ENCODE measurements at places on chromosomes 7 and 10.
A peak's percentile ranks its signal among the peaks of the same experiment; 100 is the strongest.

DNA sequence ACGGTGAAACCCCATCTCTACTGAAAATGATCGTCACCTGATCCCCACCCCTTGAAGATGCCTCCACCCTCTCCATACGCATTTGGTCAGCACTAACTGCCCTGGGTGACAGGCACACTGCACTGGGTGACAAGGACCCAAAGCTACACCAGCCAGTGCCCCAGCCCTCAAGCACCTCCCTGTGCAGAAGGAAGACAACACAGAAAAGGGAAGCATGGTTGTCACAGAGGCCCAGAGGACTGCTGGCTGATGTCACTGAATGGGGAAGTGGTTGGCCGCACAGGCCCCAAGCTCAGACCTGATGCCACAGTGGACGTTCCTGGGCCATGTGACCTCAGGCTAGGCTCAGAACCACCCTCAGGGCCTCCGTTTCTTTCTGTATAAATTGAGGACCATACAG, 4.2 kb upstream of the PILRA start:
- no peak for DNase-seq

DNA sequence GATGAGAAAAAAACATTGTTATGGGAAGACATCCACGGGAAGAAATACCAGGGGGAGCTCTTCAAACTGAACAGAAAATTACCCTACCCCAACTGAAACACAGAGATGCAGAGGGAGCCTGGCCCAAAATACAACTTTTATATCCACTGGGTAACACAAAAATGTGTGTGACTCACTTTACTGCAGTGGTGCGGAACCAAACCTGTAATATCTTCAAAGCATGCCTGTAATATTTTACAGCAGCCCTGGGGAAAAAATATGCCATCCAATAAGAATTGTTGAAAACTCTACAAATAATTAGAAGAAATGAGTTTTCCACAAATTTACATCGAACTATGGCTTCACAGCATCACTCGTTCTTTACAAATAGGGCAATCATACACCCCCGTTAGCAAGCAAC, 49.8 kb upstream of the SRRM3 start:
- no peak for DNase-seq

GRCh38 chr10:102072673-102073527, 7.8 kb downstream of the HPS6 start:
- DNase-seq = no peak

- no peak for DNase-seq
Measured at GRCh38 chr10:122303271-122304053, 32.4 kb downstream of the BTBD16 start.

DNA sequence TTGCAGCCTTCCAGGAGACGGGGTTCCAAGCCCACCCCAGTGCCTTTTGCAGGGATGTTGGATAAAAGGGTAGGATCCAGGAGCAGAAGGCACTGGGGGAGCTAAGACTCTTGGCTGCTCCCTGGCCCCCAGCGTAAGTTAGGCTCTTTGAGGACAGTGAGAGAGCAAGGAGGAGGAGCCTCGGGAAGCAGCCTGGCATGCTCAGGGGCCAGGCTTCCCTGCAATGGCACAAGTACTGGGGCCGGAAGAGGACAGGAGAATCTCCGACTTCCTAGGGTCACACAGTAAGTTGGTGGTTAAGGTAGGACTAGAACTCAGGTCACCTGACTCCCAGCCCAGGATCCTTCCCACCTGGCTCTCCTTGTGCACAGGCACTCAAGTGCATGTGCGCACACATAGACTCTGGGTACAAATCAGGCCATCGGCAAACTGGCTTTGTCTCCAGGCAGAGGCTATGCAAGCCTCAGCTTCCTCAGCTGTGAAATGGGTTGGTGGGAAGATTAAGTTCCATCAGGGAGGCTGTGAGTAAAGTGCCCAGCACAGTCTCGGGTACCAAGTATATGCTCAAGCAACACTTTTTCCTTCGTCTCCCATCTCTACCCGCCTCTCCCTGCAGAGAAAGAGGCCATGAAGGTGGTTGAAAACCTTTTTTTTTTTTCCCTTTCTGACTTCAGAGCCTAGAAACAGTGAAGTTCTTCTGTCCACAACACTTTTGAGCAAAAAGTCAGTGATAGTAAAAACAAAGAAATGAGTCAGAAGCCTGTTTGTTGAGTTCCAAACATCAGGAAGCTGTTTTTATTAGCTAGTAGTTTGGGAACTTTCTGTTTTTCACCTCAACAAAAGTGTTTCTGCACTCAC, 79.1 kb downstream of the NEURL1 start:
- DNase-seq = no peak

- DNase-seq = no peak
Measured at GRCh38 chr10:82661701-82662100, 786.7 kb downstream of the NRG3 start.

GRCh38 chr7:17716816-17717215, 223.5 kb downstream of the SNX13 start:
- DNase-seq = no peak

GRCh38 chr7:164882-165660, 27.3 kb upstream of the FAM20C start:
- DNase-seq = no peak

- DNase-seq = no peak
Measured at GRCh38 chr7:101457001-101457750, 94.5 kb downstream of the COL26A1 start.

GRCh38 chr7:36600314-36600682, 124.0 kb downstream of the AOAH start:
- DNase-seq = no peak

DNA sequence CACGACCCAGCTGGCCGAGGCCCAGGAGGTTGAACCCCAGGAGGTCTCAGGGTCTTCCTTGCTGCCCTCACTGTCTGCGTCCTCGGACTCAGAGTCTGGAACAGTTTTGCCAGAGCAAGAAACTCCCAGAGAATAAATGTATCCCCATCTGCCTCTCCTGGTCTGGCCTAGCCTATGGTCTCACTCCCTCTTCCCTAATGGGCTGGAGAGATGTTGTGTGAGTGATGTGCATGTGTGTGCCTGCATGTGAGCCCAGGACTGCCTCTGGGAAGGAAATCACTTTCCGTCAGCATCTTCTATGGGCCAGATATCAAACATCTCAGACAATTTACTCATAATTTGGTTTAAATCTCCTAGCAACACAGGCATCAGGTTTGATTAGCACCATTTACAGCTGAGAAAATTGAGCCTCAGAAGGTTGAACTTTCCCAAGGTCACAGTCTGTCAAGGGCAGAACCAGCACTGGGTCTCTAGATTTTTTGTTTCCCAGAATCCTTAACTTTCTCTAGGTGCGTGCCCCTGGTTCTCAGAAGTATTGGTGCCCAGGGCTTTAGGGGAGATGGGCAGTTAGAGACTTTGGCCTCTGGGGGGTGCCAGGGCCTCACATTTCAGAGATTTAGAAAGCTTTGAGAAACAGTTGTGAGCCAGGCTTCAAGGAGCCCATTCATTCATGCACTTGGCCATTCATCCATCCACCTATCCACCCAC, 4.9 kb downstream of the TMEM270 start:
- no peak for DNase-seq

GRCh38 chr7:24608504-24608903, 35.3 kb downstream of the PALS2 start:
- DNase-seq = no peak

DNA sequence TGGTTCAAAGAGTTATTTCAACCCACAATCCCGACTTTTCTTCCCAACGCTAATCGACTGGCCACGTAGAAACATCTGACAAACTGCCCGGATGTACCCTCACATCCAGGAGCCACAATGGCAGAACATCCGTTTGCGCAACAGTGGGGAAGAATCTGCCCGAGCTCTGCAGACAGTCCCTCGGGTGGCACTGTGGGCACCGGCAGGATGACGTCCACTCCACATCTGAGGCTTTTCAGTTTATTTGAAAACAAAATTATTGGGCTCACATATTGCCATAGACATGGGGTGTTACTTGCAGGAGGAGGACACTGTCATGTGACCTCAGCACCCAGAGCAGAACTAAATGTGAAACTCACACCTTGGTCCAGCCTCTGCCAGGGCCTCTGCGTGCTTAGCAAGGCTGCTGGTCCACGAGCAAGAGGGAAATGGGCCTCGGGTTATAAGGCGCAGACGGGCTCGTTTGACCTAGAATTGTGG, 84.1 kb downstream of the MKI67 start:
- no peak for DNase-seq

DNA sequence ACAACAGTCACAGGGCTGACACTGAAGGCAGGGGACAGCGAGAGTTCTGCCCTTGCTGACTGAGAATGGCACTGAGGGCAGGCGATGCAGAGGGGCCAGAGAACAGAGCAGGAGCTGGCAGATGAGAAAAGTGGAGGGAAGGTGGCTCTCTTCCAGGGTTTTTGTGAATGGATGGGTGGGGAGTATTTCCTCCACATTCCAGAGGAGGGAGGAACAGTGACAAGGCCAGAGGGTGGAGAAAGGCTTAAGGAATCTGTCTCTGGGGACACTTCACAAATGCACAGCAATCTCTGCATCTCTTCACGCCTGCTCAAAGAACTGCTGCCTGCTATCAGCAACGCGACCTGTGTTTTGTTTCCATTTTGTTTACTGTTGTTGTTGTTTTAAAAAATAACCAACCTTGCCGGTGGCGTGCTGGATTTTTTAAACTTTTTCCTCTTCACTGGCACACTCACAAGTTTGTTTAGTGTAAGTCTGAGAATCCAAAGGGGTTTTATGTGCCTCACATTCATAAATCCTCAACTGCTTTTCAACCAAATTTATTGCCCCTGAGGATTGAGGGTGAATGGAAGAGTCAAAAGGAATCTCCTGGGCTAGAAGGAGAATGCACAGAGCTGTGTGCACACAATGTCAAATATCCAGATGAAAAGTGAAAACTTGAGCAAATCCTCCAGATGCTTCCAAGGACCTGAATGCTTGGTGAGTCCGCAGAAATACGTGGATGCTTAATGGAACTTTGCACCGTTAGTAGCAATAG, 129.3 kb downstream of the GLI3 start:
- no peak for DNase-seq

- DNase-seq = no peak
Measured at GRCh38 chr7:100577507-100577906, 3.8 kb upstream of the SAP25 start.

- no peak for DNase-seq
Measured at GRCh38 chr10:91668913-91669312, 36.0 kb upstream of the PPP1R3C start.

- DNase-seq = no peak
Measured at GRCh38 chr7:17407229-17407628, 108.8 kb downstream of the AHR start.

DNA sequence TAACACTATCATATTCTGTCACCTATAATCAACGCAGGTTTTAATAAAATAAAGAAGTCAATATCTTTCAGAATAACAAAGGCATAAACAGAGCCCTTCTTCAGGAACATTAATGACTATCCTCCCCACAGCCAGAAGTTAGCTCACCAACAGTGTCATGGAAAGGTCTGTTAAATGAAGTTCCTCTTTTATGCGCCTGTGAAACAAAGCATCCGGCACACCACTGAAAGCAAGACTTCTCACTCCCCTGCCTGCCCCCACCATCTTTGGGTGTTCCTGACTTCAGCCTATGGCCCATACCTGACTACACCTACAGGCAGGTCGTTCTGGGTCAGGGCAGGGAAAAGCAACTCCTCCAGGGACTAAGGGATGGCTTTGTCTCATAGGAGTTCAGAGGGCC, 205.4 kb downstream of the FANK1 start:
- DNase-seq = no peak

DNA sequence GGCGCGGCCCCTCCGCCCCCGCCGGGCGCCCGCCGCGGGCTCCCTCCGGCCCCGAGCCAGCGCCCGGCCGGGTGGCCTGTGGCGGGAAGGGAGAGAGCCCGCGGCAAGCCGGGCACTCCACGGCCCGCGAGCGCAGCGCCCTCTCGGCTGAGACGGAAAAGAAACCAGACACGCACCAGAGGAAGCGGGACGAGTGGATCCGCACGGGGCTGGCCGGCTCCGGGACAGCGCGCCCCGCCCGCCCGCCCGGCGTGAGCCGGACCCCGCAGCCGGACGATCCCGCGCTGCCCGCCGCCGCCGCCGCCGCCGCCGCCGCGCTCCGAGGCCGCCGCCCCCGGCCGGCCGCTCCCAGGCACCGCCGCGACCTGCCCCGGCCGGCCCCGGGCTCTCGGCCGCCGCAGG, 300 bp downstream of the ARHGAP21 start:
- no peak for DNase-seq

DNA sequence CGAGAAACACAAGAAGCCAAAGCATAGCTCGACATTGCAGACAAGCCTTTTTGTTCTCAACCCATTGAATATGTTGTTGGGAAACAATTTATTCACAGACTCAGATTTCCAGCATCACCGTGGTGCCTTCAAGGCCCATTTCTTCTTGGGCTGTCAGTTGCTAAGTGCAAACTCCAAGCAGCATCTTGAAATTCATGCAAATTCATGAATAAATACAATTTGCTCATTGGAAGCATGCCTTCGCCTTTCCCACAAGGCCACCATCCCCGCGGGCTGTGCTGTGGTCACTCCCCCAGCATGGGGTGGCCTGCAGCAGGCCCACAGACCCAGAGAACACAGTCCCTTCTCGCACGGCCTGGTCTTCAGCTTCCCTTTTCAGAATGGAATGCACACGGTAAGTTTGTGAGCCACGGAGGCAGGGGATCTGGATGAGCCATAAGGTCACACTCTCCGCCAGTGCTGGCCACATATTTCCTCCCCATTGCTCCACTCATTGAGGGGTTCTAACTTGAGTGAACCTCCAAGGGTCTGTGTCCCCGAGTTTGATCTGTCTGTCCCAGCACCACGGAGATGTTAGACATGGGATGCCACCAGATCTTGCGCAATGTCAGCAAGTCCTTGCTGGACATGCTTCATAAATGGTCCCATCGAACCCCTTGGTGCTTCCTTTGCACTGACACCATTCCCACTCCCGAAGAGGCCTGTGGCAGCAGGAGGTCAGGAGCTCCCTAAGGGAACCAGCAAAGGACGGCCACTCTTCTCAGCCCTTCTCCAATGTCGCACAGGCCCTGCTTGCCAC, 109.5 kb downstream of the GFRA1 start:
- no peak for DNase-seq

GRCh38 chr7:81932936-81933335, 163.1 kb upstream of the HGF start:
- no peak for DNase-seq

GRCh38 chr7:20560325-20561180, 54.9 kb upstream of the ABCB5 start:
- DNase-seq = no peak

- no peak for DNase-seq
Measured at GRCh38 chr10:124943301-124944092, 1.6 kb downstream of the ZRANB1 start.

GRCh38 chr10:72523932-72524396, 101.9 kb downstream of the MICU1 start:
- no peak for DNase-seq

- peak; percentile 57 for DNase-seq
Measured at GRCh38 chr7:132881317-132881716, 200.6 kb downstream of the CHCHD3 start.

- no peak for DNase-seq
Measured at GRCh38 chr10:103692436-103692951, 162.9 kb downstream of the SH3PXD2A start.

DNA sequence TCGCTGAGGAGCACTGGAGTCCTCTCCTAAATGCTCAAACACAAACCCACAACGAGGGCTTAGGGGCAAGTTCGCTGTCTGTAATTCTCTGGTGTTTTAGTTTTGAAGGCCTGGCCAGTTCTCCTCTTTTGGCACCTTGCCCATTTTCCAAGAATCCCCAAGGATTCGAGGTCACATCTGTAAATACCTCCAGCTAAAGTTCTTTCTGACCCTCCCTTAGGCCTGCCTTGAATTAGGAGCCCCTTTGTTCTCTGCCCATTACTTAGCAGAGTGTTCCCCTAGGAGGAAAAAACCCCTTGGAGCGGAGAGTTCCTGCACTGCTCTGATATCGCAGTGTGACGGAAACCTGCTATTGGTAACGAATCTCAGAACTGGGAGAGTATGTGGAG, 743 bp upstream of the PYROXD2 start:
- DNase-seq = no peak

- DNase-seq = no peak
Measured at GRCh38 chr10:124967255-124967654, 25.3 kb downstream of the ZRANB1 start.
